T-helper 2 cell (primary cell): ENCODE measurements at places on chromosomes 4 and X.

- DNase-seq = no peak
Observed at GRCh38 chrX:55240788-55241340, 20.7 kb downstream of the PAGE5 start.

- DNase-seq = no peak
Observed at GRCh38 chr4:174222266-174222872, 61.1 kb downstream of the FBXO8 start.

GRCh38 chr4:22077571-22077970, 129.0 kb upstream of the KCNIP4 start:
- no peak for DNase-seq

DNA sequence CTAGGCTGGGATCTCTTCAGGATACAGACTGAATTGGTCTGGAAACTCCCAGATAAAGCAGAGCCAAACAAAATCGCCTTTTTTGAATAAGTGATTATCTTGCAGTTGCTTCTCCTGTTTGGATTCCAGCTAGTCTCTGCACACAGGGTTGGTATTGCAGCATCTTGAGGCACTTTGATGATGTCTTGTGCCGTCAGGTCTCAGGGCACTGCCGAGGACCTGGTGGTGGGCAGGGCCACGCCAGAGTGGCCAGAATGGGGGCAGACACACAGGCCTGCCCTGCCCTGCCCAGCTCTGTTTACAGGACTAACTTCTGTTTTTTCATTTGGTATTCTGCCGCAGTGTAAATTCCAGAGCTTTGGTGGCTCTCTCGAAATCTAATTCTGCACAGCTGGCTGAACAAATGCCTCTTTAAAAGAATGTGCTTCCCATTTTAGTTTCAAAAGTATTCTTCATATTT, 276.1 kb downstream of the NR3C2 start:
- no peak for DNase-seq

DNA sequence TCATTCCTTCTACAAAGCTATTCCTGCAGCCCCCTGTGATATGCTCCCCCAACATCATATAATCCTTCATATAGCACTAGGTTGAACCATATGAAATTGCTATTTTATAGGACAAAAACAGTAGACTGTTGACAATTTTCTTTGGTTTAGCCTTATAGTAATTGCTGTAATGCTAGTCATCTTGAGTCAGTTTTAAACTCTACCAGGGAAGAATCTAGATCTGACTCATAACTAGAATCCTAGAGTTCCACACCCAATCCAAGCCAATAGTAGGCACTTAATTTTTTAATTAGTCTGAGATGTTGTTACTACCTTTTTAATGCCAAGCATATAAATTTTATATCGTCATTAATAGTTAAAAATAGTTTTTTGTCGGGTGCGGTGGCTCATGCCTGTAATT, 136.8 kb downstream of the CHRNA9 start:
- DNase-seq = no peak

DNA sequence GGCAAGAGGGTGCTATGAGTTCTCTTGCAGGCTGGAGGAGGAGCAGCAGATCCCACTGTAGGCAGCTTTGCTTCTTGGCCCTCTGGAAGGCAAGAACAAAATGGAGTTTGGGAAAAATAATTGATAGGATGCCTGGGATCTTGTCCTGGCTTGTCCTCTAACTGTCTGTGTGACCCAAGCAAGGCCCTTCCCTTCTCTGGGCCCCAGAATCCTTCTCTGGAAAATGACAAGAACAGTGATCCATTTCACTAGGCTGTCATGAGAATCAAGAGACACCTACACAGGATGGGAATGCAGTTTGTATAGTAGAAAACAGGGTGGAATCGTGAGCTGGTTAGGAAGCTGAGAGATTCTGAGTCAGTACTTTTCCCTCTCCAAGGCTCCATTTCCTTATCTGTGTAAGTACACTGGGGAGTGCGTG, 133.3 kb downstream of the PJA1 start:
- DNase-seq = no peak

DNA sequence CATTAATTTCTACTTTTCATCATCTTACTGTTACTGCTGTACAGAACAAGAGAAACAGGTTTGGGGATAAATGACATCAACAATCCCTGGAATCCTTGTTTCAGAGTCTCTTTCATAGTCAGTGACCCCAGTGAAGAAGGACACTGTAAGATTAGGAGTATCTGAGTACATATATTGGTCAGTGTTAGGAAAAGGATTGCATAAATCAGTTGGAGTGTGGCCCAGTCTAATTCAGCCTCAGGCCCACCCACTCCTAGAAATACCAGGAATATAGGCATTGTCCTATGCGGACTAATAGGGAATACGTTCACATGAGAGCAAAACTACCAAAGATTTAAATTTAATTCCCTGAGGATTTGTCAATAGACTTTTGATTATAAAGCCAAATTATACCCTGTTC, 237.8 kb downstream of the LDB2 start:
- DNase-seq = no peak

DNA sequence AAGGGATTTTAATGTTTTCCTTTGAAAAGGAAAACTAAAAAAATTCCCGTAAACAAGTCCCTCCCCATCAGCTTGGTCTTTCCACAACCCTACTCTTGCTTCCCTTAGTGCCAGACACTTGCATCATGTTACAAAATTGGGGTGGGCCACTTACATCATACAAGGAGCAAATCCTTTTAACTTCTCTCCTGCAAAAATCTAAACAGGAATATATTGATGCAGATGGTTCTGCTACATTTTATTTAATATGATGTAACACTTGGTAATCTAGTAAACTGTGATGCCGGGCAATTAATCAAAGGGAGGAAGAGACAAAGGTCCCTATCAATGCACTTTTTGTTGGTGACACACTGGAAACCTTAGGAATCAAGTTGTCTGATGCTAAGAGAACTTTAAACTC, 125.3 kb downstream of the UBE2K start:
- no peak for DNase-seq

- DNase-seq = no peak
Observed at GRCh38 chr4:74529284-74530041, 84.5 kb downstream of the AREG start.

DNA sequence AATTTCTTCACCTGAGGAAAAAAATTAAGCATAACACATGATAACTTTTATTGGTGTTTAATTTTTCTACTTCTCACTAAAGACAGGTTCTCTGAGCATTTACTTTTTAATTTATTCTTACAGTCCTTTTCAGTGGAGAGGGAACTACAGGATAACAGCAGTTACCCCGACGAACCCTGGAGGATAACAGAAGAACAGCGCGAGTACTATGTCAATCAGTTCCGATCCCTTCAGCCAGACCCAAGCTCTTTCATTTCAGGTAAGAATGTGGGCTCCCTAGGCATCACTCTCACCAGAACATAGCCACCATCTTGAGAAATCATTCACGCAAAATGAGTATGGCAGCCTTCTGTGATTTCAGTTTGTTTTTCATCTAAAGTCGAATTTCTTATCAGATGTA, 100.8 kb downstream of the REPS2 start:
- DNase-seq = no peak

GRCh38 chr4:132642016-132642817, 506.9 kb upstream of the PCDH10 start:
- no peak for DNase-seq

DNA sequence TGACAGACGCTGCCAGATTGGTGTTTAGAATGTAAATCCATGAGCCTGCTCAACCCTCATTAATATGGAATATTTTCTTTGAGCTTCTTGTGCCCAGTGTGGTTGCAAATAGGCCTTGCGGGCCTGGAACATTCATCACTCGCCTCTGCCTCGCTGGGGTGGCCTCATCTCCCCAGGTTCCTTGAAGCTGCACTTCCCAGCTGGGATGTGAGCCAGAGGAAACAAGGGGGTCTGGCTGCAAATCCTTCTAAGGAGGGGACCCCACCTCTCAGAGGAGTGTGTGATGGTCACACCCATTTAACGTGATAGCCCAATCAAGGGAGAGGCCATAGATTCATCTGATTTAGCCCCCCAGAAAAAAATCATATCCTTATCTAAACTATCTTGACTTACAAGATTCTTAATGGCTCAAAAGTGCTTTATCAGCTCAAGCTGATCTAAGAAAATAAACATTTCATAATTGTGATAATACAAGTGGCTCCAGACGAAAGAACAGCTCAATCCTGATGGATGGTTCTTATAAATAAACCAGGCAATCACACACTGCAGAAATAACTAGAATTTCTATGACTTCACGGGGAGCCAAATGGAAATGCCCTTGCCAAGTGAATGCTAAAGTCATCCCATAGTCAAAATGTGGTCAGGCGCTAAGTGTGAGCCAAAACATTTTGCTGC, 189.9 kb downstream of the PTTG2 start:
- DNase-seq = no peak

DNA sequence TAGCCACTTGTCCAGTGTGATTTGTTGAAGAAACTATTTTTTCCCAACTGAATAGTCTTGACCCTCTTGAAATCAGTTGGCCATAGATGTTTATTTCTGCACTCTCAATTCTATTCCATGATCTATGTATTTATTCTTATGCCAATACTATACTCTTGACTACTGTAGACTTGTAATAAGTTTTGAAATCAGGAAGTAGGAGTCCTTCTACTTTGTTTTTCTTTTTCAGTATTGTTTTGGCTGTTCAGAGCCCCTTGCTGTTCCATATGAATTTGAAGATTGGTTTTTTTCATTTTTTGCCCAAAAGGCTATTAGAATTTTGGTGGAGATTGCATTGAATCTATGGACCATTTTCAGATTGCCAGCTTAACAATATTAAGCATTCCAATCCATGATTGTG, 10.2 kb downstream of the SAP30 start:
- no peak for DNase-seq

DNA sequence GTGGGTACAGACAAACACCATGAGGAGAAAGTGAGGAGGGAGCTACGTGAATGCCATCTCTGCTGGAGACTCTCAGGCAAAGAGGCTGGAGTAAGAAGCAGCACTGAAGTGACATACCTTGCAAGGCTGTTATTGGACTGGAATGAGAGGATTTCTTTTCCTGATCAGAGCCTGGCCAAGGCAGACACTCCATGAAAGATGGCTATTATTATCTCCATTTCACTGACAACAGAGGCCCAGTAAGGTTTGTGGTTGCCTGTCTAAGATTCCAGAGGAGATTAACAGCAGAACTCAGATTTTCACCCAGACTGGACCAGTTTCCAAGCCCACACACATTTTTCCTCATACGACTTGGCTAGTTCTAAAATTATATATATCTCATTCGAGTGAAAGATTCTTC, 162.0 kb upstream of the EOLA2 start:
- no peak for DNase-seq

DNA sequence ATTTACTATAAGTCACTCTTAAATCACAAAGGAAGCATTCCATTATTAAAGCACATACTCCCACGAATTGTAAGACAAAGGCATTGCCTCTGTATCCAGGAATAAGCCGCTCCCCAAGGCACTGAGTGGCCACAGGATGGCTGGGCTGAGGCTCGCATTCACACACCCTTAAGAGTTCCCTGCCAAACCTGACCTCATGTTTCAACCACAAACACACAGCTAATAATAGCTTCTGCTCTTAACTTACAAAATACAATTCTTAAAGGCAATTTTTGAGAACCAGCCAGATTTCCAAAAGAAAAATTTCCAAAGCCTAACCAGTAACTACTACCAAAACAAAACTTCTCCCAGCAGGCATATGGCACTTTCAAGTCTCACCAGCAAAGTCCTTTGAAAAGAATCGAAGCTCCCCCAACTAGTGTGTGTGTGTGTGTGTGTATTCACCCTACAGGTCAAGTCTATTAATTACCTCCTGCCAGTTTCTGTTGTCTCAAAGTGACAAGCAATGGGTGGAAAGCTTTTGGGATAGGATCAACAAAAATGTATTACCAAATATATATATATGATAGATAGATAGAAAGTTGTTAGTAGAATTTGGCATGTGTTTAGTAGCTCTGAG, 36.0 kb downstream of the ARHGAP6 start:
- no peak for DNase-seq

DNA sequence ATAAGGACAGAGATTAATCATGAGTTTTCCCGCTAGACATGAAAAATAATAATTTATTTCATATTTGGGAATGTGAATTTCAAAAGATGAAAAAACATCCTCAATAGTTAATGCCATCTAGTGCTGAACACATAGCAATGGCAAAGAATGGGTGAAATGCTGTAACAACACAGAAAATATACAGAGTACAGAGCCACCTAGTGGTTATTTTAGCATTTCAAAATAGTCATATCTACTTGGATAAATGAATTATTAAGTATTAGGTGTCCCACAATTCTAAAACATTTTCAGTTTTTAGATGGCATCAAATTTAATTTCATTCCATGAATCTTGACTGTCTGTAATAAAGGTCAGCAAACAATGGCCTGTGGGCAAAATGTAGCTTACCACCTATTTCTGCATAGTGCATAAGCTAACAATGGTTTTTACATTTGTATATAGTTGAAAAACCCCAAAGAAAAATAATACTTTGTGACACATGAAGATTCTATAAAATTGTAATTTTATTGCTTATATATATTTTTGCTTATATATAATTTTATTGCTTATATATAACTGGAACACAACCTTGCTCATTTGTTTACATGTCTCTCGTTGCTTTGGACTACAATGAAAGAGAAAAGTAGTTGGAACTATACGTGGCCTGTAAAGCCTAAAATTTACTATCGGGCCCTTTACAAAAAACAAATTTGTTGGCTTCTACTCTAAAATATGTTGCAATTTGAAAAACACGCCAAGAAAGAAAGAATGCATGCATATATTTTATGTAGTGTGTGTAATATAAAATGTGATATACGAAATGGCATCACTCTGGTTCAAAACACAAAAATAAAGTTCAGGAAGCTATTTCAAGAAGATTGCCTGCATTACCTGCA, 99.1 kb upstream of the FAM47C start:
- no peak for DNase-seq

DNA sequence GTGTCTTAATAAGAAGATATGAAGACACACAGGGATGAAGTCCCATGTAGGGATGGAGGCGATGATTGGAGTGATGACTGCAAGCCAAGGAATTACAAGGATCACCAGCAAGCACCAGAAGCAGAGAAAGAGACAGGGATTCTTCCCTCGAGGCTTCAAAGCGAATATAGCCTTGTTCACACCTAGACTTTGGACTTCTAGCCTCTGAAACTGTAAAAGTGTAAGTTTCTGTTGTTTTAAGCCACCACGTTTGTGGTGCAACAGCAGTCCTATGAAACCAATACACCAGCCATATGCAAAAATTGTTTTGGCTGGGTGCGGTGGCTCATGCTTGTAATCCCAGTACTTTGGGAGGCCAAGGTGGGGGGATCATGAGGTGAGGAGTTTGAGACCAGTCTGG, 9.8 kb upstream of the PDS5A start:
- DNase-seq = no peak

DNA sequence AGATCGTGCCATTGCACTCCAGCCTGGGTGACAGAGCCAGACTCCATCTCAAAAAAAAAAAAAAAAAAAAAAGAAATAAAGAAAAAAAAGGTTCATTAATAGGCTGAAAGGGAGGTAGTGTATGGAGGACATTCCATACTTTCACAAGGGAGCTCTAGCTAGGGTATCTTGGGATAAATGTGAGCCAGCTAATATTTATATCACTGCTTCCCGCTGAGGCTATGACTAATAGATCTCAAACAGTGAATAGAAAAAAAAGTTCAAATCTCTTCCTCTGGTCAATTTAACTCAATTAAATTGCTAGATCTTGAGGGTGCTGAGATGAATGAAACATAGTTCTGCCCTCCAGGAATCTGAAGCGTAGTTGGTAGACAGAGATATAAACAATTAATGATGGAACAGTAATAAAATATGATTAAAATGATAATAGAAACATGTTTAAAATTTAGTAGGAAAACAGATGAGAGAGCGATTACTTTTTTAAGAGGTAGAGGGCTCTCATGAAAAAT, 55.7 kb upstream of the SHISA3 start:
- no peak for DNase-seq
